ENCODE measurements at places on chromosomes 3 and 15.

- DNase-seq = no peak
Observed at GRCh38 chr3:194640829-194641228, 7.6 kb upstream of the TMEM44 start.

- no peak for DNase-seq
Observed at GRCh38 chr15:29064290-29064689, 178.5 kb downstream of the APBA2 start.

DNA sequence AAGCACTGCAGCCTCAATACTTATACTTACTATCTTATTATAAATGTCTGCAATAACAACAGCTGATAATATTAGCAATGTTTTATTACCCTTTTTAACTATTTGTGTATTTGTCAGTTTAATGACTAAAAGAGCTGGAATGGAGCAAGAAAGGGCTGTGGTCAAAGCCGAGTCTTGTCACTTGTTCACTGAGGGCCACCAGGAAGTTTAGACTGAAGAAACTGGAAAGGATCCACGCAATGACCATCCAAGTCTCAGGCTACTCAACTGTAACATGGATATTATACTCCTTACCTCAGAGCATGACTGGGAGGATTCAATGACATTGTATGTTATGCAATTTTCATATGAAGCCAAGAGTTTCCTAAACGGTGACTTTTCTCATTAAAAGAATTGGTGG lies 90.4 kb downstream of the TJP1 start:
- no peak for DNase-seq

DNA sequence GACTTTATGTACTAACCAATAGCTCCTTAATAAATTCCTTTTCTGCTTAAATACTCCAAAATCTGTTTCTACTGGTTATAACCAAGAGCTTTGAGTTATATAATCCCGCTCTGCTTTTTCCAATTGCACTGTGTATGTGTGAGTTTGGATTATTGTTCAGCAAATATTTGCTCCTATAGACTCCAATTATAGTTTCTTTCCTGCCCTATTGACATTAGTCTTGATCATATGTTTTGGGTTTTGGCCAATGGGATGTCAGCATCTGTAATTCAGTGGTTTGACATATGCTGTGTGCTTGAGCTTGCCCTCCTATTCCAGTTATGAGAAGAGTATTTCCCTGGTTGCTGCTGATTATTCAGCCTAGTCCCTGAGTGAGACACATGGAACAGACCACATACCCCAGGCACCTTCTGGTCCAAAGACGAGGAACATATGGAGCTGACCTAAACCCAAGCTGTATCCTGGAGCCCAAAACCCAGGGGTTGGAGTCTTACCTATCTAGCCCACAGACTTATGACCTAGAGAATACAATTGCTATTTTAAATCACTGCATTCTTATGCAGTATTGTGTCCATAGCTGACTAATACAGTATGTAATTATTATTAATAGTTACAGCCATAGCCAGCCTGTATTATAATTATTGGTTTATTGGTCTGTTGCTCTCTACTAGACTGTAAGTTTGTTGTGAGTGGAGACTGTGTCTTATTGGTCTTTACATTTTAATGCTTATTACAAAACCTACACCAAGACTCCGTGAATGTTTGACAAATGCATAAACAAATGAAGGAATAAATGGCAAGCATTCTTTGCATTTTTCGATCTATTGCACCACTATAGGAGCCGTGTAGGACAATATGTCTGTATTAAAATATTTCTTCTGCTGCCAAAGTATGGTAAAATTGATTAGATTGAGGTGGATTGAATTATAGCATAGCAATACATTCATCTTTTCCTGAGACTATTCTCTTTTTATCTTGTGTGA lies 11.7 kb upstream of the ZNF280D start:
- no peak for DNase-seq

DNA sequence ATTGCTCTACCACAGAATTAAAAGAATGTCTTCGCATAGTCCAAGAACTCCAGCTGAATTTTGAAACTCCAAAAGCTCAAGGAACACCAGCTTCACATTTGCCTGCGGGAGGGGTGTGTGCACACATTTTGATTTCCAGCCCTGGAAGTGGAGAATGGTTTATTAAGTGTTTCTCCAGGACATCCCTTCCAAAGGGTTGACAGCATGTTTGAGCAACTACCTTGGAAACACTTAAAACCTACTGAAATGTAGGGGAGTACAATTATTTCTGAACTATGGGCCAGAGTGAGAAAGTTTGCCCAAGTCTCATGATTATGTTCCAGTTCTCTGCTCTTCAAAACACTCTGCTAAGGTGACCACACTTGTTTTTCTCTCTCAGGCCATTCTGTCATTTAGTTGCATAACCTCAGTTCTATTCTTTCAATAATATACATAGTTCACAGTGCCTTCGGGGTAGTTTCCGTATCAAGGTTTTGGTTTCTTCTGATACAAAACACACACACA lies 7.9 kb downstream of the ACP3 start:
- no peak for DNase-seq

- no peak for DNase-seq
Observed at GRCh38 chr3:55818485-55818884, 331.4 kb upstream of the WNT5A start.

GRCh38 chr3:49341996-49342395 lies 2.1 kb upstream of the USP4 start:
- DNase-seq = no peak

DNA sequence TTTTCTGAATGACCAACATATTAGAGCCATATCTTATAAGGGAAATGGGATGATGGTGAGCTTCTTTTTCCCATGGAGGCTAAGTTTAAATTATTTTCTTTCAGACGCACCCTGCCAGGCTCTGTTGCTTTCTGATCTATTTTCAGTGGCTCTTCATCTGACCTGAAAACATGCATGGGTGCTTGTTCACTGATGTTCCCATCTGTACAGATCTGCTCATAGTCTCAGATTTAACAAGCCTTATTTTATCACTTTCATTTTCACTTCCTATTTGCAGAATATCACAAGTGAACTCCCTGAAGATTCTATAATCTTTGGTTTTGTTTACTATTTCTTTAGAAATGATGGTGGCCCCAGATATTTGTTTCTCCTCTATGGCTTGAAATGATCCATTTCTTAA lies 31.1 kb upstream of the SUCLG2 start:
- DNase-seq = no peak

GRCh38 chr3:38644016-38644661 lies 5.3 kb downstream of the SCN5A start:
- no peak for DNase-seq

DNA sequence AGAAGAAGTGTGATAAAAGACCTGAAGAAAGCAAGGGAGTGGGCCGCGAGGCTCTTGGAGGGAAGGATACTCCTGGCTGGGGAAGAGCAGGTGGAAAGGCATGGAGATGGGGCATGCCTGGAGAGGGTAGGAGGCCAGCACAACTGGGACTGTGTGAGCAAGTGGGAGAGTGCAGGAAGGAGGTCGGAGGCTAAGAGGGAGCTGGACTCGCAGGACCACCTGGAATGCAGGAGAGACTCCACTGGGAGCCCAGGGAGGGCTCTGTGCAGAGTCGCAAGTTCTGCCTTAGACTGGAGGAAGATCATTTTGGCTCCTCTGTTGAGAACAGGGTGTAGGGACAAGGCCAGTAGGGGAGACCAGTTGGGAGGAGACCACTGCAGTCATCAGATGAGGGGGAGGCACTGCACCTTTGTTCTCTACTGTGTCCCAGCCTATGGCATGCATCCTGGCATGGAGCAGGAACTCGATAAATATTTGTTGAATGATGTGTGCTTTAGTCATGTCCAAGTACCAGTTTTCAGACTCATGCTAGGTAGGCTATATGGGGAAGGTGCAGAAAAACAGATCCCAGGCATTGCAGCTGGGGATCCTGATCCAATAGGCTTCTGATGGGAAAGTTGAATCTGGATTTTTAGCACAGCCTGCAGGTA lies 13.7 kb downstream of the FAM107A start:
- DNase-seq = no peak

GRCh38 chr3:96776818-96777217 lies 37.6 kb upstream of the EPHA6 start:
- DNase-seq = no peak

- DNase-seq = no peak
Observed at GRCh38 chr3:1955170-1955569, 143.5 kb upstream of the CNTN4 start.

GRCh38 chr3:181006541-181006940 lies 17.0 kb upstream of the DNAJC19 start:
- no peak for DNase-seq

DNA sequence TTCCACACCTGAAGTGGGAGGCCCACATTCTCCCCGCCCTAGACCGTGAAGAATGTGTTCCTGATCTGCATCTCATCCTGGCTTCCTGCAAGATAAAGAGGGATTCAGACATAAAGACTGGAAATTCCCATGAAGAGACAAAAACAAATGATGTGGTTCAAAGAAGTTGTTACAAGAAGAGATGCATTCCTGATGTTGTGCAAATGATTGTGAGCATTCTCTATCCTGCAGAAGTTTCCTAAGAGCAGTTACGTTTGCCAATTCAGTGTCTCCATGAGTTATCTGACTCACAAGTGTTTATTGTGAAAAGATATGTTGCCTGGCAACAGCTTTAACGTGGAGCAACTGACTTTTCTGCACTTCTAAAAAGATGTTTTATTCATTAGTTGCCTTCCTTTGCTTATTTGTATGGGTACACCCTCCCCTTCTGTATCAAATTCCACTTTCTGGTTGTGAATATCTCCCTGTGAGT lies 107.8 kb downstream of the ZIC4 start:
- DNase-seq = no peak

GRCh38 chr3:16888785-16889607 lies 4.2 kb downstream of the PLCL2 start:
- DNase-seq = no peak

- no peak for DNase-seq
Observed at GRCh38 chr3:132290833-132291232, 26.4 kb upstream of the ACP3 start.

- DNase-seq = no peak
Observed at GRCh38 chr15:65083262-65083701, 6.7 kb downstream of the KBTBD13 start.

GRCh38 chr3:100769693-100770092 lies 60.4 kb downstream of the TFG start:
- no peak for DNase-seq

GRCh38 chr15:89750560-89751542 lies at the start of gene MESP1:
TSS of gene MESP1 (minus strand) at chr15:89751249. CDS start at chr15:89751231, 18 bp downstream.
- DNase-seq = peak; percentile 78

GRCh38 chr3:176958560-176958959 lies 238.7 kb downstream of the TBL1XR1 start:
- DNase-seq = no peak

DNA sequence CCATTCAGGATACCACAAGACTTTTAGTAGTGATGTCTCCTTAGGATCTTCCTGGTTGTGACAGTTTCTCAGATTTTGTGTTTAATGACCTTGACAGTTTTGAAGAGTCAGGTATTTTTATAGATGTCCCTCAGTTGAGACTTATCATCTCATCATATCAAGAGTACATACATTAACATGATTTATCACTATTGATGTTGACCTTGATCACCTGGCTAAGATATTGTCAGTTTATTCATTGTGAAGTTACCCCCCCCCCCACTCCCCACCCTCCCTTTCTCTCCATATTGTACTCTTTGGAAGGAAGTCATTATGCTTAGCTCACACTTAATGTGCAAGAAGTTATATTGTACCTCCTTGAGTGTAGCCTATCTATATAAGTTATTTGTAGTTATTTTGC lies 42.9 kb downstream of the MGA start:
- DNase-seq = no peak

DNA sequence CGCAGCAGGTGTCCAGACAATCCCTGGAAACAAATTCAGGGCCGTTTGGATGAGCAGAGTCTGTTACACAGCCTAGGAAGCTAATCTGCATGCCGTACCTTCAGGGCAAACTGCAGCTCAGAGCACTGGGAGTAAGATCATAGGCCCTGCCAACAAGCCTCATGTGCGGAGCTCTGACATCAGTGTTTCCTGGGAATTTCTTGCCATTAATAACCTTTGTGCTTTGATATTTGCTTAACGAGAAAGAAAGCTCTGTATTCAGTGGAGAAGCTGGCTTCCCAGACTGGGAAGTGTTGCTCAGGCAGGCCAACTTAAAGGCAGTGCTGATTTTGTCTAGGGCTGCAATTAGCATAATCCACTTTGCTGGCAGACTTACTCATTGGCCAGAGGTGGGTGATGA lies 116.1 kb upstream of the KLHL25 start:
- no peak for DNase-seq

GRCh38 chr3:172210355-172210754 lies 171.0 kb downstream of the FNDC3B start:
- no peak for DNase-seq

DNA sequence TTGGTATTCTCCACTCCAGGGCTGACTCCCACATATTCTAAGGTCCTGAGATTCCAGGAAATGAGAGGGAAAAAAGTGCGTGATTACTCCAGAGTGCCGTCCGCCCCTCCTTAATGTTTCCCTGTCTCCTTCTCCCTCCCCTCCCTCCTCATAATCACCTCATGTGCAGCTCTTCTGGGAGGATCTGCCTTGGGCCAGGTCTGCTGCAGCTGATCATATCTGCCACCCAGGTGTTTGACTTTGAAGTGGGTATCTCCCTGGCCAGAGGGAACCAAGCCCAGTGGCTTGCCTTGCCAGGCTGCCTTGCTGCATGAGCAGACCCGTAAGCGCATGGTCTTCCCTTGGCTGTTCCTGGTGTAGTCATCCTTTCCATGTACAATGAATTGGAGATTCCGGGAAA lies 28.1 kb upstream of the LRTM1 start:
- DNase-seq = no peak

GRCh38 chr3:143124601-143125520 lies 5.3 kb downstream of the CHST2 start:
- DNase-seq = no peak

DNA sequence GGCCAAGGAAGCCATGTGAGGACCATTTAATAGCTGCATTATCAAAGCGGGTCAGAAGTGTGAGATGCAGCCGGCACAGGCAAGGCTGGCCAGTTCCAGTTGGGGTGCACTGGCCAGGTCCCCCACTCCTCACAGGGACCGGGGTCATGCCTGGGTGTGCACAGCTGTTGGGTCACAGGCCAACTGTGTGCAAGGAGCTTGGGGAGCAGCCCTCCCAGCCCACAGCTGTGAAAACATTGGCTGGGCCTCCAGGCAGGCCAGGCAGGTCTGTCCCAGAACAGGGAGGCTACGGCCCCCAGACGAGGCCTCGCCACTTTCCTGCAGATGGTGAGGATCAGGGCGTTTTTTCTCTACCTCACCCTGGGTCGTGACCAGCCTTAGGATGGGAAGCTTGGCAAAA lies 521.0 kb downstream of the NTRK3 start:
- no peak for DNase-seq

DNA sequence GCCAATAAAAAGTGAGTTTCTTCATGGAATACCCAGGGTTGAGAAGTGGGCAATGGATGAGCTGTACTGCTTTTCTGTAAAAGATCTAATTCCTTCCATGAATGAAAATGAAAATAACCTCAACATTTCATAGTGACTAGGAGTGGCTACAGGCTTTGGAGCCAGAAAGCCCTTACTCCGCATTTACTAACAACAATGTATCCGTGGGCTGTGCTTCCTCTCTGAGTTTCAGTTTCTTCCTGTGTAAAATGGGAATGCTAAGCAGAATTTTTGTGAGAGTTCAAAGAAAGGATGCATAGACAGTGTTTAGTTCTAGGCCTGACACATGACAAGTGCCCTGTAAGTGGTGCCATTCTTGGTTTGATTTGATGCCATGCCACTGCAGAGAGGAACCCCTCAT lies 47.5 kb upstream of the TM4SF1 start:
- no peak for DNase-seq

- no peak for DNase-seq
Observed at GRCh38 chr3:2536575-2536974, 437.9 kb downstream of the CNTN4 start.

All from activated CD8-positive, alpha-beta memory T cell treated with anti-CD3 and anti-CD28 coated beads for 1 hour (primary cell).